Activated naive CD4-positive, alpha-beta T cell treated with anti-CD3 and anti-CD28 coated beads, Interleukin-2, amount 10 ng/mL, durations not matched to agents 7 days and 5 days (primary cell): ENCODE measurements at places on chromosomes 11 and 22.

- H3K4me3 ChIP-seq: no peak overlapping the region
- H3K27ac ChIP-seq: no peak overlapping the region
- H3K36me3 ChIP-seq: no peaks in the 10 kb centered on the region
- peak; percentile 19 for DNase-seq
Measured at GRCh38 chr11:2584812-2585565, 114.8 kb downstream of the KCNQ1OT1 start.

- peaks cover 32% of the 10 kb centered on the region for H3K4me1 ChIP-seq
- no peak overlapping the region for H3K4me3 ChIP-seq
- peaks cover 71% of the 10 kb centered on the region for H3K36me3 ChIP-seq
- no peaks in the 10 kb centered on the region for H3K27me3 ChIP-seq
- DNase-seq: no peak
Measured at GRCh38 chr22:30348404-30348803, 8.3 kb downstream of the SF3A1 start.

DNA sequence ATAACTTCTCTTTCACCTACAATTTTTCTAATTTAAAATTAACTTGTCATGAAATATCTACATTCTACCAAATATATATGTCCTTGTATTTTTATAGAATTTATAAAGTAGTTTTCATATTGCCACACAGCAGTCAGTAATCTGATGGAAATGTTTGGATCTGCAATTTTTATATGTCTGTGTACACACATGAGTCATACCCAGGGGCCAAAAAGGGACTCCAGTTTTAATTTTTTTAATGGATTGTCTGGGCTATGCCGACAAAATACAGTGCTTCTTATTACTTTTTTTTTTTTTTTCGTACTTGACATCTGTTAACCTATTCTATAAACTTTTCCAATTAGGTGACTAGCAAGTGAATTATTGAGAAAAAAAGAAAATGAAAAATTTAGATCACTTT is 6.3 kb downstream of the GUCY1A2 start:
- H3K27me3 ChIP-seq: peaks cover 11% of the 10 kb centered on the region
- no peak for DNase-seq

GRCh38 chr22:46012881-46013281 is 35.9 kb upstream of the WNT7B start:
- peaks cover 17% of the 10 kb centered on the region for H3K4me1 ChIP-seq
- no peak for DNase-seq
- H3K27ac ChIP-seq: no peak overlapping the region
- H3K4me3 ChIP-seq: peak overlapping the region; percentile 82
- H3K36me3 ChIP-seq: no peaks in the 10 kb centered on the region
- peaks cover 24% of the 10 kb centered on the region for H3K27me3 ChIP-seq

GRCh38 chr11:105100981-105101630 is 38.5 kb downstream of the CARD18 start:
- peak; percentile 31 for DNase-seq
- H3K4me3 ChIP-seq: peak overlapping the region; percentile 86
- no peaks in the 10 kb centered on the region for H3K27me3 ChIP-seq
- peaks cover 46% of the 10 kb centered on the region for H3K4me1 ChIP-seq

GRCh38 chr11:82680252-82680651 is 53.4 kb downstream of the FAM181B start:
- H3K27me3 ChIP-seq: peaks cover 19% of the 10 kb centered on the region
- H3K4me3 ChIP-seq: no peak overlapping the region
- H3K4me1 ChIP-seq: no peaks in the 10 kb centered on the region
- DNase-seq: no peak
- H3K36me3 ChIP-seq: no peaks in the 10 kb centered on the region

- H3K36me3 ChIP-seq: peaks cover 38% of the 10 kb centered on the region
- no peak overlapping the region for H3K27ac ChIP-seq
- no peak overlapping the region for H3K4me3 ChIP-seq
- no peaks in the 10 kb centered on the region for H3K27me3 ChIP-seq
- DNase-seq: no peak
Measured at GRCh38 chr11:6586434-6587359, 16.7 kb downstream of the RRP8 start.

DNA sequence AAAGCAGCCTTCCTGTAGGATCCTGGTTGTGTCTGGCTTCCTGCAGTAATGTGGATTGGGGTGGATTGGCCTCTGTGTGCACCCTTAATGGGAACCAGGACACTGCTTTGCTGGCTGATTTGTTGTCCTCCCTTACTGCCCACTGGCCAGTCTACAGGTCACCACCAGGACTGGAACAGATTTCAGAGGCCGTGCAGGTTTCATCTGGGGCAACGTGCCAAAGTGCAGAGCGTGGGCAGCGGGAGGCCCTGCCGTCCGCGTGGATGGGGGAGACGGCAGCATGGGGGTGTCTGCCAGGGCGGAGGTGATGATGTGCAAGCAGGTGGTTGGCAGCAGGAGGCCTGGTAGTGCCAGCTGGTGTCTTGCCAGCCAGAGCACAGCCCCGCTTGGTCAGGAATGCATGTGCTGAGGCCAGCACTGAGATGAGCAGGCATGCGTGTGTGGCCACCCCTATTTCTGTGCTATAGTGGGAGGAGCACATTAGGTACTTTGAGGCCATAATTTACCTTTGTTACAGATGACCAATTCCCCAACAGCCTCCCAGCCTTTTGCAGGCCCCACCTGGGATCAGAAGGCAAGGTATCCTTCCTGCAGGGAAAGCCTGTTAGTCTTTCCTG is 24.3 kb downstream of the BCR start:
- no peak overlapping the region for H3K4me3 ChIP-seq
- H3K27ac ChIP-seq: no peak overlapping the region
- H3K36me3 ChIP-seq: peaks cover 14% of the 10 kb centered on the region
- DNase-seq: no peak
- peaks cover 15% of the 10 kb centered on the region for H3K4me1 ChIP-seq
- no peaks in the 10 kb centered on the region for H3K27me3 ChIP-seq

DNA sequence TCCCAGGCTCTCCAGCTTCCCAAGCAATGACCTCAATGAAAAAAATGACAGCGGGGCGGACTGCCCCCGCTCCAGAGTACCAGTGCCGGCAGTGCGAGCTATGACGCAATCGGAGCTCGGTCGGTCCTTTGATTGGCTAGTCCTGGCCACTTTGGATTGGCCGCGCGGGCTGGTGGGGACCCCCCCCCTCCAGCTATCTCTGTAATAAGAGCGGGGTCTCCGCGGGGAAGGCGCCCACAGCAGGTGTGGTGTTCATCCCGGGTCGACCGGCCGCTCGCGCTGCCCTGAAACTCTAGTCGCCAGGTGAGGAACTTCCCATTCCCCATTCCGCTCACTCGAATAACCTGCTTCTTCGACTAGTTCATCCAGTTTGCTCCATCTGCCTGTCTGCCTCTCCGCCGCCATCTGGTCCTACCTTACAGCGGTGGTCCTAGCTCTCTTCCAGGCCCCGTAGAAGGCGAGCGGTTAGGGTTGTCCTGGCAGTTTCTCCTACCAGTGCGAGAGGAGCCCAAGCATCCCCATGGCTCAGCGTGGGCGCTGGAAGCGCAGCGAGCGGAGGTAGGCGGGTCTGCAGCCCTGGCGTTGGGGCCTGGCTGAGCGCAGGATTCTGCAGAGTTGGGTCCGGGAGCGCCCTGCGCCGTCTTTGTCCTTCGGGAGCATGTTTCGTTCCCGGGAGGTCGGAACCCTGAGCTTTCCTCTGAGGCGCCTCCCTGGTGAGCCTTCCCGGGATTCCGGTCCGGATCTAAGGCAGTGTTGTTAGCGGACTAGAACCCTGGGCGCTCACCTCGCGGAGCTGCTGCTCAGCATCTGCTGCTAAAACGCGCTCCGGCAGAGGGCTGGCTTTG is at the start of gene CALCB:
TSS of gene CALCB (plus strand) at position 233 of the 845 bp plus-strand sequence. CDS start 1,126 bp downstream, outside the sequence.
- peak; percentile 38 for DNase-seq
- no peaks in the 10 kb centered on the region for H3K36me3 ChIP-seq
- H3K4me1 ChIP-seq: peaks cover 23% of the 10 kb centered on the region
- H3K27ac ChIP-seq: no peak within 1 kb of the TSS

DNA sequence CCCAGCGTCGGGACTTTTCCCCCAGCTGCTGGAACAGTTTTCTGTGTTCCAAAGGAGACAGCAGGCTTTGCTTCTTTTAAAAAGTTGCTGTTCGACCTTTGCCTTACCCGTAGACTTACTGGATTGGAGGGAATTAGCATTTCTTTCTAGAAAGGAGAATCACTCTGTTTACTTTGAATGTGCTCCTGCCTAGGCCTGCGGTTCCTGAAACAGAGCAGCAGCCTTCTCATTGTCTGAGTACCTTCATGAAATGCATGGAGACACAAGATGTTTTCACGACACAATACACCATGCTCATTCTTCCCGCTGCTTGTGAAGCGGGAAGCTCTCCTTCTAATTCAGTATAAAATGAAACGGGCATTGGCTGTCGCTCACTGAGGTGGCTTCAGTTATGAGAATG is 196.2 kb downstream of the TBC1D22A start:
- H3K36me3 ChIP-seq: peaks cover under 1% of the 10 kb centered on the region
- no peaks in the 10 kb centered on the region for H3K27me3 ChIP-seq
- no peaks in the 10 kb centered on the region for H3K4me1 ChIP-seq
- DNase-seq: no peak
- no peak overlapping the region for H3K27ac ChIP-seq

DNA sequence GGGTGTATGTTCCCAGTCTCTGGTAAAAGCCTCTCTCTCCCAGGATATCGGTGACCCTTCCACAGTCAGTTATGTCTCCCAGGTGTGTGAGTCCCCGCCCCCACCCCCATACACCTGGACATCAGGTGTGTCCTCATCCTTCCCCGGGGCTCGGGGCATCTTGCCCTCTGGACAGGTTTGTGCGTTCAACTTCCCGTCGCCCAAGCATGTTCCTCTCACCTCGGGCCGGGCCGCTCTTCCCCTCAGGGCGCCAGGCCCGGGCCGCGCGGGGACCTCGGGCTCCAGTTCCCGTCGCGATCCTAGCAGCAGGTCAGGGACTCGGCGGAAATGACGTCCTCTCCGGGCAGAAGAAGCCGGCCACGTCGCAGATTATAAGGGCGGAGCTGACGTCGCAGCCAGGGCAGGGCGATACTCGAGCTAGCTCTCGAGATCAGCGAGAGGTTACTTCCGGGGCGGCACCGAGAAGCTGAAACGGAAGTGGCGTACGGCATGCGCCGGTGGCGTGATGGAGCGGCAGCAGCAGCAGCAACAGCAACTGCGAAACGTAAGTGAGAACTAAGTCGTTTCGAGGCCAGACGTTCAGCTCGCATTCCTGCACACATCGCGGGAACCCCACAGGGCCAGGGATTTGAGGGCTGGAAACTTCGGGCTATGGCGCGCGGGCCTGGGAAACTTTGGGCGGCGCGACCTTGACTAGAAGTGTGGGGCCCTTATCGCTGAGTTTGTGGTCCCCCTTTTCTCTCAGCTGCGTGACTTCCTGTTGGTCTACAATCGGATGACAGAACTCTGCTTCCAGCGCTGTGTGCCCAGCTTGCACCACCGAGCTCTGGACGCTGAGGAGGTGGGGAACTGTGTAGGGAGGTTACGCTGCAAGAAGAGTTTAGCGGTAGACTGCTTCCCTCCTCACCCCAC is at the start of the genes ARFIP2 and TIMM10B:
TSS of gene ARFIP2 (minus strand) at position 320 of the 912 bp plus-strand sequence. CDS start 910 bp downstream, outside the sequence.
TSS of gene TIMM10B (plus strand) at position 490 of the 912 bp plus-strand sequence. CDS start at position 506, 16 bp downstream.
- DNase-seq: peak; percentile 99
- H3K4me1 ChIP-seq: peaks cover 42% of the 10 kb centered on the region
- peak within 1 kb of the TSS; percentile 96 for H3K27ac ChIP-seq
- H3K4me3 ChIP-seq: peak within 1 kb of the TSS; percentile 82

- no peak overlapping the region for H3K27ac ChIP-seq
- H3K4me3 ChIP-seq: no peak overlapping the region
- H3K27me3 ChIP-seq: no peaks in the 10 kb centered on the region
- H3K36me3 ChIP-seq: no peaks in the 10 kb centered on the region
Measured at GRCh38 chr11:101091781-101092180, 37.8 kb downstream of the PGR start.

GRCh38 chr11:47438721-47439120 is 10.2 kb downstream of the RAPSN start:
- H3K27ac ChIP-seq: no peak overlapping the region
- peaks cover 12% of the 10 kb centered on the region for H3K27me3 ChIP-seq
- peaks cover 5% of the 10 kb centered on the region for H3K4me1 ChIP-seq
- H3K36me3 ChIP-seq: no peaks in the 10 kb centered on the region
- no peak overlapping the region for H3K4me3 ChIP-seq

DNA sequence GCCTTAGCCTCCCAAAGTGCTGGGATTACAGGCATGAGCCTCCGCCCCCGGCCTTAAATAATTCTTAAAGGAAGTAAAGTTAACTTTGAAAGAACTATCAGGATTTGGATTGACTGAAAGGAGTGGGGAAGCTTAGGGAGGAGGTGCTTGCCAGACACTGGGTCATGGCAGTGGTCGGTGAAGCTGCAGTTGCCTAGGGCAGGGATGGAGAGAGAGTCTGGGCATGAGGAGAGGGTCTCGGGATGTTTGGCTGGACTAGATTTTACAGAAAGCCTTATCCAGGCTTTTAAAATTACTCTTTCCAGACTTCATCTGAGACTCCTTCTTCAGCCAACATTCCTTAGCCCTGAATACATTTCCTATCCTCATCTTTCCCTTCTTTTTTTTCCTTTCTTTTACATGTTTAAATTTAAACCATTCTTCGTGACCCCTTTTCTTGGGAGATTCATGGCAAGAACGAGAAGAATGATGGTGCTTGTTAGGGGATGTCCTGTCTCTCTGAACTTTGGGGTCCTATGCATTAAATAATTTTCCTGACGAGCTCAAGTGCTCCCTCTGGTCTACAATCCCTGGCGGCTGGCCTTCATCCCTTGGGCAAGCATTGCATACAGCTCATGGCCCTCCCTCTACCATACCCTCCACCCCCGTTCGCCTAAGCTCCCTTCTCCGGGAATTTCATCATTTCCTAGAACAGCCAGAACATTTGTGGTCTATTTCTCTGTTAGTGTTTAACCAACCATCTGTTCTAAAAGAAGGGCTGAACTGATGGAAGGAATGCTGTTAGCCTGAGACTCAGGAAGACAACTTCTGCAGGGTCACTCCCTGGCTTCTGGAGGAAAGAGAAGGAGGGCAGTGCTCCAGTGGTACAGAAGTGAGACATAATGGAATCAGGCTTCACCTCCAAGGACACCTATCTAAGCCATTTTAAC is at the start of gene NNMT:
TSS of gene NNMT (plus strand) at position 724 of the 929 bp plus-strand sequence. CDS start at position 882, 158 bp downstream.
- H3K4me1 ChIP-seq: peaks cover 5% of the 10 kb centered on the region
- peaks cover 16% of the 10 kb centered on the region for H3K27me3 ChIP-seq
- DNase-seq: no peak
- H3K36me3 ChIP-seq: no peaks in the 10 kb centered on the region
- no peak within 1 kb of the TSS for H3K4me3 ChIP-seq

DNA sequence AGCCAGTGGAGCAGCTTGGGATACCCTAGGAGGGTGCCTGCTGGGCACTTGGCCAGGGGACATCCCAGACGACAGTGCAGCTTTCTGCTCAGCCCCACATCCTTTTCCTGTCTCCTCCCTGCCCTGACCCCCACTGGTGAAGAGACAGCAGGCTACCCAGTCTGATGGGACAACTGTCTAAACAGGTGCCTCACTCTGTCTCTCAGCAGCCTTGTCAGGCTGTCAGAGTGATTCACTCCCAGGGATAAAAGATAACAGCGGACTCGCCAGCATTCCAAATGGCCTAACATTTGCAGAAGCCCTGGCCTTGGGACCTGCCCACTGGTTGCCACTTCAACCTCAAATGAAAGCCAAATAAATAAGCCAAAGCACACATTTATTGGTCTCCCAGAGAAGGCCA is 318.6 kb upstream of the PLET1 start:
- no peaks in the 10 kb centered on the region for H3K27me3 ChIP-seq
- no peak overlapping the region for H3K4me3 ChIP-seq
- no peaks in the 10 kb centered on the region for H3K4me1 ChIP-seq
- no peak overlapping the region for H3K27ac ChIP-seq
- DNase-seq: no peak

GRCh38 chr11:34600339-34601084 is 20.4 kb upstream of the EHF start:
- no peak for DNase-seq
- H3K27ac ChIP-seq: no peak overlapping the region
- no peaks in the 10 kb centered on the region for H3K36me3 ChIP-seq
- H3K4me3 ChIP-seq: no peak overlapping the region
- peaks cover 5% of the 10 kb centered on the region for H3K4me1 ChIP-seq
